ENCODE measurements at places on chromosomes 13 and 19.

- DNase-seq = no peak
Measured at GRCh38 chr13:30388406-30389283, 33.6 kb upstream of the UBE2L5 start.

GRCh38 chr13:70896136-70896535, 787.9 kb upstream of the KLHL1 start:
- no peak for DNase-seq

DNA sequence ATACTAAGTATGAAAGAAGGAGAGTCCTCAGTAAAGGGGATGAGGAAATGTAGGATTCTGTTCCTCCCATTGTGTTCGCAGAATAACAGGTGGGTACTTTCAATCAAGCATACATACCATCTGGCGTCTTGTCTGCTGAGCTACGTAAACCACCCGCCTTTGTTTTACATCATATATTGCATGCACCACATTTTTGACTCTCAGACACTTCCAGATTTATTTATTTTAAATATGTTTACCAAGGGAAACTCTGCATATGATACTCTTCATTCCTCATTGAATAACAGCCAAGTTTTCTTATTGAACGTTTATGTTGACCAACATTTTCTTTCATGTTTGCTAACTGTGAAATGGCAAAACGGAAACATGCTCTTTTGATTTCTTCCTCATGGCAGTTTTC, 174.1 kb downstream of the FGF14 start:
- DNase-seq = no peak

GRCh38 chr19:54418930-54419800, 3.9 kb downstream of the TTYH1 start:
- DNase-seq = no peak

DNA sequence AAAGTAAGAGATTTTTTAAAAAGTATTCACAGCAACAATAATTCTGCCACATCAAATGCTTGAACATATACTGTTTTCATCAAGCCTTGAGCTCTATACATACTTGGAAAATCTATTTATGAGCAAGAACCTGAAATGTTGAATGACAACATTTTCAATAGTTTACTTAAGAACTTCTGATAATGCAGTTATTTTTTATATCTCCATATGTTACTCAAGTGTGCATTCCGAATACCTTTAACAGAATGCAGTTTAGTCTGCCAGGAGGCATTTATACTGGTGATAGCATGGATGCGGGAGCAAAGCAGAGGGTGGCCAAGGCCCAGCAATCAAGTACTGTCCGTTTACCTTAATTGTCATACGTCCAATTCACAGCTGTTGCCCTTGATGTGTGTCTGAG, 589.5 kb downstream of the KCTD12 start:
- no peak for DNase-seq

DNA sequence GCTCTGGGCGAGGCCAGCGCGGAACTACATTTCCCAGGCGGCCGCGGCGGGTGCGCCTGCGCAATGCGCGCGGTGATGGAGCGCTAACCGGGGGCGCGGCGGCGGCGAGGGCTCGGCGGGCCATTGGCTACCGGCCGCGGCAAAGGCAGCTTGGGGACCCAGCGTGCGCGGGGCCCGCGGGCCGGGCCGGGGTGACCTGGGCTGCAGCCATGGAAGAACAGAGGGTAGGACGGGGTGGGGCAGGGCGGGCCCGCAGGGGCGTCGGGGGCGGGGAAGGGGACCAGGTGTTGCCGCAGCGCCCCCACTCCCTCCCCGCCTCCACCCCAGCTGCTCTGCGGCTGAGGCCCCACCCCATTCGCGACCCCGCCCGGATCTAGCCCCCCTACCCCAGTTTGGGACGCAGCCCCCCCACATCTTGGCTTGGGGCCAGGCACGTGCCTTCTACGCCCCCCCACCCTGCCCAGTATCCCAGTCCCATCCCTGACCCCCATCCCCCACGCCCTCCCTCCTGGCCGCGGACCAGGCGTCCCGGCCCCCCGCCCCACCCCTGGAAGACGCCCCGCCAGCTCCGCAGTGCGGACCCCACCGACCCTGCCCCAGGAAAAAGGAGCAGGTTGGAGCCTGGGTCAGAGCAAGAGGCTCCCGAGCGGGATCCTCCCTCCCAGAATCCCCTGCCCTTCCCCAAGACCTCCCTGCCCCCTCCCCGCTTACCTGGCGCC, at the start of gene FSD1:
Gene FSD1 (plus strand): TSS at position 61 of the 719 bp plus-strand sequence. CDS start 149 bp downstream, at position 210.
- no peak for DNase-seq

- DNase-seq = no peak
Measured at GRCh38 chr19:18417250-18418028, 1.8 kb upstream of the SSBP4 start.

DNA sequence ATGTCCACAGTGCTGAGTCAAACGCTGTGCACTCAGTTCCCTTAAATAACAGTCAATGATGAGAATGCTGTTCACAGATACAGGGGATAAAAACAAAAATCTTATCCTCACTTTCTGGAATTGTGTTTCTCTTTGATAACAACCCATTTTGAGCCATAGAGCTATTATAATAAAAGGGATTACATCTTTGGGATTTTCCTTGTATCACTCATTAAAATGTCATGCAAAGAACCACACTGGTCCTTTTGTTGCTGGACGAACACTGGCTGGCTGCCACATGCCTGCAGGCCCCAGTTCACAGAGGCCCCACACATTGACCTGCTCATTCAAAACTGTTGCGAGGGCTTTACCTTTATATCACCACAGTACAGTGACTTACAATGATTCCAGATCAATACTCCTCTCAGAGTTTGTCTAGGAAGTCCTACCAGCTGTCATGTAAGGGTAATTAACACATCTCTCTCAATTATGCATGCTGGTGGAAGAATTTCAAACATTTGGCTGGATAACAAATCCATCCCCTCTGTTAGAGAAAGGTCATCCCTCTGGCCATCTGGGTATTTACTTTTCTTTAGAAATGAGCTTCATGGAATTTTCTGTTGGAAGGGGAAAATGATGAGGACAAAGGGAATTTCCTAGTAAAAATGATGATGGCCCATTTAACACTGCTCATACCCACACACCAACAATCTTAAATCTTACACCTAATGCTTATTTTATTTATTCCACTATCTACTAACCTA, 85.9 kb downstream of the MBNL2 start:
- DNase-seq = no peak

- DNase-seq = no peak
Measured at GRCh38 chr13:75173457-75174356, 308.3 kb downstream of the TBC1D4 start.

DNA sequence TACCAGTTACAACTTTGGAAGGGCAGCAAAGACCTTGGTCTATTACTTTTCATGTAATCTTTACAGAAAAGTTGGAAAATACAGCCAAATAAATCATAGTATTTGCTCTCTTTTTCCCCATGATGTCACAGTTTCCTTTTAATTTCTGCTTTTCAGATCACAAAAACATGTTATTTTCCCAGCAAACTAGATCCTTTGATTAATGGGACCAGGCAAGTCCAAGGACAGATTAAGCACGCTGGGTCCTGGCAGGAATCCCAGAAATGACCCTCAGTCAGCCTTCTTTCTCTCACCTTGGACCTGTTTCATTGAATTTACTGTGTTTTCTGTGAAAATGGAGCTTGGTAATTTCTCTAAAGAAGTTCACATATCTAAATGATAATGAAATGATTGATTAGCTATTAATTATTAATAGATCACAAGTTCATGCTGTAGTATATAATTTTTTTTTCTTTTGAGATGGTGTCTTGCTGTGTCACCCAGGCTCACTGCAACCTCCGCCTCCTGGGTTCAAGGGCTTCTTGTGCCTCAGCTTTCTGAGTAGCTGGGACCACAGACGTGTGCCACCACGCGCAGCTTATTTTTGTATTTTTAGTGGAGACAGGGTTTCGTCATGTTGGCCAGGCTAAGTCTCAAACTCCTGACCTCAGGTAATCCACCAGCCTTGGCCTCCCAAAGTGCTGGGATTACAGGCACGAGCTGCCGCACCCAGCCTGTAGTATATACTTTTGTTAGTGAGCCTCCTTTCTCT, 16.0 kb downstream of the SPATA13 start:
- DNase-seq = no peak

GRCh38 chr13:59356607-59357006, 807.1 kb downstream of the DIAPH3 start:
- no peak for DNase-seq

DNA sequence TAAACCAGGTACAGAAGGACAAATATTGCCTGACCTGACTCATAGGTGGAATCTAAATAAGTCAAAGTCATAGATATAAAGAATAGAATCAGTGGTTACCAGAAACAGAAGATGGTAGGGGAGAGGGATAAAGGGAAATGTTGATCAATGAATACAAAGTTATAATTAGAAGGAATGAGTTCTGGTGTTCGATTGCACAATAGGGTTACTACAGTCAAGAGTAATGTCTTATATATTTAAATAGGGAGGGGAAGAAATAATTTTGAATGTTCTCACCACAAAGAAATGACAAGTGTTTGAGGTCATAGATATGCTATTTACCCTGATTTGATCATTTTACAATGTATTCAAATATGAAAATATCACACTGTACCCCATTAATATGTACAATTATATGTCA, 1541.2 kb downstream of the SLITRK1 start:
- no peak for DNase-seq

DNA sequence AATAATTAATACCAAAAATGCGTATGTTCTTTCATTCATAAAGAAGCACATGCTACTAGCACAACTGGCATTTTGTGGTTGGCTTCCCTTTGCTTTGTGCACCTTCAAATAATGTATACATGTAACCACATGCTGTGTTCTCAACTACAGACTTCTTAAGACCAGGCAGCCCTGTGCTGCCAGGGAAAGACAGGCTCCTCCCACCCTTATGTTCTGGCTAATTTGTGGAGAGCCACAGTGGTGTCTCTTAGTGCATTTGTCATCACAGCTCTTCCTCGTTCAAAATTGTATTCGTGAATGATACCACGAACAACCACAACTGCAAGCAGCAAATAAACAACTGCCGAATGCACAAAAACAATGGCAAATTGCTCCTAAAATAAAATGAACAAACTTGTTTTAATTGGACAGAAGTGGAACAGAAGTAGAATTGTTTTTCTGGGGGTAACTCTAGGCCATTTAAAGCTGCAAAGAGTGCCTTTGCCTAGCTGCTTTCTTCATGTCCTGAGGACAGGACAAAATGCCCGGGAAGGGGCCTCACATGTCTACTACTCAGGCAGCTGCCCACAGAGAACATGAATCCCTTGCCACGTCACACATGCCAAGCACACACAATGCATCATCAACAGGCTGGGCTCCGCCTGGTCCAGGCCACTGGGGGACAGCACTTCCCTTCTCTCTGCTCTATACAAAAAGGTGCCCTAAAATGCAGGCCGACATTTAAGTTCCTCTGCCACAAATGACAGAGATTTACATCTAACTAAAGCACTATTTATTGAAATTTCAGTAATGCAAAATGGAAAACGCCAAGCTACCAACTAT, 21.7 kb downstream of the IRS2 start:
- peak; percentile 53 for DNase-seq

- peak; percentile 93 for DNase-seq
Measured at GRCh38 chr19:45130888-45131615, 29.7 kb downstream of the NKPD1 start.

DNA sequence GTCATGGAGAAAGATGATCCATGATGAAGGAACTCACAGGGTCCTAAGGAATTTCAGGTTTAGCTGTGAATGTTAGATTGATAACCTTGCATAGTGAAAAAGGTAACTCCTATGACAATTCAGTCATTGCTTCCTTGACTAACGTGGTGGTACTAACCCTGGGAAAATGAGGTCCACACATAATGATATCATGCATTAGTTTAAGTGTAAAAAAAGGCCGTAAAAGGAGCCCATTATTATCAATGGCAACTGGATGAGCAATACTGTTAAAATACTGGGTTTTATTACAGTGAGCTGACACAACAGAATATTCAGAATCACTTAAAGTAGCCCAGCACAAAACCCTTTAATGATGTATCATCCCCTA, 515.4 kb downstream of the DCT start:
- DNase-seq = no peak

DNA sequence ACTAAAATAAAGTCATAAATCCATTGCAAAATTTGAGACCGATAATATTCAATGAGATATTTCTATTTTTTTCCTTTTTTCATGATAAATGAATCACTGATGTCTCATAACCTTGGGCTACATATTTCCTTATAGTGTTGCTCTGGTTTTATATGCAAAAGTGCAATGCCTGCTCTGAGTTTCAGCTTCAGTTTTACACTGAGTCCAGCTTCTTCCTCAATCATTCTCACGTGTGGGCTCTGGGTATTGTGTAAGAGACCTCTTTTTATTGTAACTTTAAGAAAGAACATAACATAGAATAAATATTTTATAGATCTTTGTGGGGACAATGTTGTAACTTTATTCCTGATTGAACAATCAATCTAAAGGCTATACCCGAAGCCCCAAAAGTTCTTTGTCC, 280.2 kb upstream of the EDNRB start:
- no peak for DNase-seq

- no peak for DNase-seq
Measured at GRCh38 chr13:74024314-74024713, 109.9 kb downstream of the KLF12 start.

DNA sequence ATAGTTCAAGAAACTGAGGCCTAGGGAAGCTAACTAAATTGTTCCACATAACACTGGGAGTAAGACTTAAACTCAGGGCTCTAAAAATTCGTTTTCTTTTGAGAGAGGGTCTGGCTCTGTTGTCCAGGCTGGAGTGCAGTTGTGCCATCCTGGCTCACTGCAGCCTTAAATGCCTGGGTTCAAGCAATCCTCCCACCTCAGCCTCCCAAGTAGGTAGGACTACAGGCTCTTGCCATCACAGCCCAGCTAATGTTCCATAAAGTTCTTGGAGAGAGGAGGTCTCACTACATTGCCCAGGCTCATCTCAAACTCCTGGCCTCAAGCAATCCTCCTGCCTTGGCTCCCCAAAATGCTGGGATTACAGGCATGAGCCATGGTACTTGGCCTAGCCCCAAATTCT, 10.7 kb downstream of the ZMYM5 start:
- DNase-seq = no peak

- no peak for DNase-seq
Measured at GRCh38 chr13:96824140-96824539, 170.1 kb downstream of the OXGR1 start.

GRCh38 chr13:25654322-25654721, 282.5 kb downstream of the ATP8A2 start:
- no peak for DNase-seq

- no peak for DNase-seq
Measured at GRCh38 chr19:1295169-1296012, 9.7 kb downstream of the EFNA2 start.

DNA sequence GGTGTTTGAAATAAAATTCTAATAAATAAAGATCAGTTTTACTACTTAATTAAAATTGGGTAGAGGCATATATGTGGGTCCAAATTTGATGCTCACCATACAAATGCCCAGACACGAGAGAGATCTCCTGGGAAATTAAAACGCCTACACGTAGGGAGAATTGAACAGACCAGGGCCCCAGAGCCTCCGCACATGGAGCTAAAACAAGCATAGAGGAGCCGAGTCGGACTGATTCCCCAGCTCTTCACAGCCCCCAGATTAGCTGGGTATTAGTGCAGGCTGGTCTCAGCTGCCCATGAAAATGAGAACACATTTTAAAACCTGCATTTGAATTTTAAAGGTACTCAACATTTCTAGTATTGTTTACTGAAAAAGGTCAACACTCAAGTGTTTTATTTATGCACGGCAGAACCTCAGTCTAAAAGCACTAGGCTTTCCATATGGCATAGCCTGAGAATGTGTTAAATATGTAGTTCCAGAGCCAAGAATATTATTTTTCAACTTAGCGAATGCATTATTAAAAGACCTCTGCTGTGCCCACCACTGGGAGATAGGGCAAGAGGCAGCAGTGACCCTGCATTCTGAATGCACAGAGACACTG, 344.8 kb downstream of the ENOX1 start:
- no peak for DNase-seq

Data from NCI-H2107 (cell line).